ENCODE measurements at places on chromosomes 2 and 18.

- no peak for DNase-seq
Measured at GRCh38 chr2:10276481-10277292, 26.0 kb upstream of the HPCAL1 start.

DNA sequence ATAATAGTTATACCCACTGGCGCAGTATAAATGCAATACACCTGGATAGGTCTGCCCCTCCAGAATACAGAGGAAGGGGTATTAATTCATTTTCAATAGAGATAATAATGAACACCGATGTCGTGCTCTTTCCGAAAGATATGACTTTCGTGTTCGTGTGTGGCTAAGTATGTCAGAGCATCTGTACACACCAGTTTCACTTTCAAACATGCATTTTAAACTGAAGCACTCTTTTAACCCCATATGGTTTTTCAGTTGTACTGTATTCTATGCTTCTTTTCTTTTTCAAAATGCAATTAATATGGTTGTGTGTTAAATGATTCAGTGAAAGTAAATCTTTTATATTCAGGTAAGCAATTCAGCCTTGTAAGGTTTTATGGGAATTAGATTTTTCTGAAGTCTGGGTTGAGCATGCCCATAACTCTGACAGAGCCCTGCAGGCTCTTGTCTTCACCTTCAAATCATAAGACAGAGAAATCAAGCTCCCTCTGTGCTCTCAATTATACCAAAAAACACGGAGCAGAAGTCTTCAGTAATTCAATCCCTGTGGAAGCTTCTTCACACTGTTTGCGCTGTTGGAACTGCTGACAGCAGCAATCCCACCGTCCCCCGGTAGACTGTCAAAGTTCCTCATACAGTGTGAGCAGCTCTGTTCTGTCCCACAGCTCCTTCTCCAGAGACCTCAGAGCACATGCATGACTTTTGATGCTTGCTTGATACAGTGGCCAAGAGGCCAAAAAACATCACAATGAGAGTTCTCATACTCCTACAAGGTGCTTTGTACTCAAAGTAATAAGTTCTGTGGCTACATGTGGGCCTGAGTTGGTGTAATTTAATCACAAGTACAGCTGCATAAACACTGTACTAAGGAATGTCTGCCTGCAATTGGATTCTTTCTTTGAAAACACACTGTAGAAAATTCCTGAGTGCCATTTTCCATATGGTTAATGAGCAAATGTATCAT lies 186.8 kb downstream of the ZNF521 start:
- DNase-seq: no peak

DNA sequence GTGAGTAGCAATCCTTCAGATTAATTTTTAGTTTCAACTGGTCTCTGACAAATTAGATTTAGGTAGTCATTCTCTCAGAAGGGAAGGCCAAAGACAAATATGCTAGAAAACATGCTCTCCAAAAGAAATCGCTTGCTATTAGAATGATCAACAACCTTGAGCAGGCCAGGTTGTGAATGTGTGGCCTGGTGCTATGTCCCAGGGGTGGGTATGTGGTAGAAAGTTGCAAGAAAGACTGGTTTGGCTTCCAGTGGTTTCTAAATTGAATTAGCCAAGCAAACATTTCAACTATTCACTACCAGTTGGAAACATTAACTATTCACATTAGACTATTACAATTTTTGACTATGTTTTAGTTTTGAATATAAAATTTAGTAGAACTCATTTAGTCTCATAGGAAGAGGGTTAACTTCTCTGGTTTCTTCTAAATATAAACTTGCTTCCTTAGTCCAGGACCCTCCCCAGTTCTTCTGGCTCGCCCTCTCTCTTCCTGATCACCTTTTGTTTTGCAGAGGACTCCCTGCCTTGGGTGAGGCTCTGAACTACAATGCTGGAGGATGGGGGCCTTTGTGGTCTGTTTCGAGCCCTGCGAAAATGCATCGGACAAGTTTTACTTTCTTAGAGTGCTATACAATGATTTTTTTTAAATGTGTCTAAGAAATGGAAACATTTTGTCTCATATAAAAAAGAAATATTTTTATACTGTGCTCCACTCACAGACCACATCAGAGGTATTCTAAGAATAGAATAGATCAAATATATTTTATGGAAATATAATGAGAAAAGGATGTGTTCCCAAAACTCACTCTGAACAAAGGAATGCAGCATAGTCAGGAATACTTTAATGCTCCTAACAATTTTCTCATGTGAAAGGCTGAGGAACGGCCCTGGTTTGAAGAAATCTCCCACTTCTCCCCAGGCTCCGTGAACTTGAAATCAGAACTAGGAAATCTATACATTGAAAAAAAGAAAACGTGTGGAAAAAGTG lies 375.0 kb upstream of the ZEB2 start:
- DNase-seq: no peak

DNA sequence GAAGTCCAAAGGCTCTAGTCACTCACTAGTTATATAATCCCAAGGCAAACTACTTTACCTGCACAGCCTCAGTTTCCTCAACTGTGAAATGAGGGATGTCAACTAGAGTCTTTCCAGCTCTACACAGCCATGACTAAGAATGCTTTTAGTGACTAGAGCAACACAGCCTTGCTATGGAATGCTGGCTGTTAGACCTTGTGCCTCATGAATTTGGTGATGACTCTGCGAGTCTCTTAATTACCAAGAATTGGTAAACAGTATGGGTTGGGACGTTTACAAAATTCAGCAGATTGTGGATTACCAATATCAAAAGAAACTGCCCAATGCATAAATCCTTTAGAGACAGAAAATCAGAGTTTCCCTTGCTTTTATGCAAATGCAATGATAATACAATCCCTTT lies 163.7 kb downstream of the ASXL3 start:
- DNase-seq: no peak

GRCh38 chr2:158533009-158533408 lies 76.3 kb downstream of the PKP4 start:
- no peak for DNase-seq

GRCh38 chr18:45359275-45360009 lies 255.8 kb upstream of the SLC14A2 start:
- no peak for DNase-seq

- DNase-seq: no peak
Measured at GRCh38 chr2:100791294-100791935, 28.5 kb upstream of the NPAS2 start.

DNA sequence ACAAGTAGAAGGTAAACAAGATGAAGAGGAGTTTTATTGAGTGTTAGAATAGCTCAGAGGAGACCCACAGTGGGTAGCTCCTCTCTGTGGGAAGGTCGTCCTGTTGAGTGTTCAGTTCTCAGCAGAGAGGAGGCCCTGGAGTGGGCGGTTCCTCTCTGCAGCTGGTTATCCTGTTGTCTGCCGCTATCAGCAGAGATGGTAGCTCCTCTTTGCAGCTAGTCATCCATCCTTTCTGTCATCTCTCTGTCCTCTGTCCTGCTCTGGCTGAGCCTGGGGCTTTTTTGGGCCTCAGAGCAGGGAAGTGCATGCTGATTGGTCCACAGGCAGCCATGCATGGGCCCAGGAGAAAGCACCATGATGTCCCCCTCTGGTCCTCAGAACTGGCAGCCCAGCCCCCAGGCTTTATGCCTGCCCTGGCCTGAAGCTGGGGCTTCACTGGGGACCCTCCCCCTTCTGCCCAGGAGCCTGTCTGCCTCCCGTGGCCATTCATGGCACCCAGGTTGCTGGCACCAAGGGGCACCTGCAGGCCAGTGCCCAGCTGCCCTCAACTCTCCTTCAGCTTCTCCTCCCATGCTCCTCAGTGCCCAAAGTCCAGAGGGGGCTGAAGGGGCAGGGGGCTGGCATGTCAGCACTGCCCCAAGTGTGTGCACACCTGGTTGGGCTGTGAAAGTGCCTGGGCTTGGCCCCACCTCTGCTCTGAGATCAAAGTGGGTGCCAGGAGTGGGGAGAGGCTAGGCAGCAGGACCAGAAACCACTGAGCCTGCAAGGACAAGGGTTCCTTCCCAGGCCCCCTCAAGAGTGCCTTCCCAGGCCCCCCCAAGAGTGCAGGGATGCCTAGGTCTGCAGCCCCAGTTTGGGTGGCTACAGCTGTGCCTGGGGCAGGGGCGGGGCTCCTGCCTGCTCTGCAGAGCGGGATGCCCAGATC lies 98.7 kb downstream of the TWIST2 start:
- no peak for DNase-seq

- no peak for DNase-seq
Measured at GRCh38 chr18:67455890-67456501, 60.5 kb downstream of the DSEL start.

DNA sequence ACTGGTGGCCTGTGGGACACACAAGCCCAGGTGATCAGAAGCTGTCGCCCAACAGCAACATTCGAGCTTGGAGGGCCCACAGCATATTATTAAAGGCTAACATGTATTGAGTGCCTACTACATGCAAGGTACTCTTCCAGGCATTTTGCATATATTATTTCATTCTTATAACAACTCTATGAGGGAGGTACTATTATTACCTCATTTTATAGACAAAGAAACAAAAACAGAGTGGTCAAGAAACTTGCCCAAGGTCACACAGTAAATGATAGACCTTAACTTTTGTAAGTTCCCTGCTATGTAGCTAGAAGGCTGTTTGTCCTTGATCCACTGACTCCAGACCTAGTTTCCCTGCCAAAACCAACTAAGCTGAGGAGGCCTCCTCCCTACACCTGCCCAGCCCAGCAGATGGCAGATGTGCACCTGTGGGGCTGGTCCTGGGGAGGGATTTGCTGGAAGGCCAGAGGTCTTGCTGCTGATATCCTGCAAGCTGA lies 35.7 kb downstream of the KANSL3 start:
- no peak for DNase-seq

GRCh38 chr2:127486247-127487058 lies 39.8 kb downstream of the IWS1 start:
- no peak for DNase-seq

DNA sequence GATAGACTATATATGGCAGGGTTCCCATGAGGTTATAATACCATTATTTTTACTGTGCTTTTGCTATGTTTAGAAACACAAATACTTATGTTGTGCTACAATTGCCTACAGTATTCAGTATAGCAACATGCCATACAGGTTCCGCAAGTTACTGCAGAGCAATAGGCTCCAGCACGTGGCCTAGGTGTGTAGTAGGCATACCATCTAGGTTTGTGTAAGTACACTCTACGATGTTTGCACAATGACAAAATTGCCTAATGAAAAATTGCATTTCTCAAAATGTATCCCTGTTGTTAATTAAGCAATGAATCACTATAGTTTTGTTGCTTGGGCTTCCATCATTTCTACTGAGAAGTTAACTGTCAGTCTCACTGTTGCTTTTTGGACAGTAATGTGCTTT lies 9.8 kb downstream of the CD302 start:
- no peak for DNase-seq

GRCh38 chr2:111694700-111695101 lies 189.3 kb downstream of the ANAPC1 start:
- no peak for DNase-seq

GRCh38 chr18:45749918-45750689 lies 26.1 kb downstream of the SLC14A1 start:
- no peak for DNase-seq
